Stimulated activated naive CD4-positive, alpha-beta T cell treated with Interleukin-2 at 50 U/mL for 16 hours (primary cell): ENCODE measurements at places on chromosomes 16 and 17.

DNA sequence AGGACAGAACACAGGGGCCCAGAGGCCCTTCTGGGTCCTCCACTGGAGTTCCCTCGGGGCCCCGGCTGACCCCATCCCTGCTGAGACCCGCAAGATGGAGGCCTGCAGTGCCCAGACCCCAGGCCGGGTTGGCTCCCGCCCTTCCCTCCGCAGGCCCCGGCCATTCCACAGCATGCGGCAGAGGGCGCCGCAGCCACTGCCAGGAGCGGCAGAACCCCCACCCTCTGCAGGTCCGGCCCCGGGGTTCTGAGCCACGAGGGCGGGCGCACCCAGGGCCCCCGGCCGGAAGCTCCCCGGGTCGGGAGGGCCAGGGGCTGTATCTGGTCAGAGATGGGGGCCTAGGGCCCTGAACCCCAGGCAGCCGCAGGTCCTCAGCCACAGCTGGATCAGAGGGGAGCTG lies 2.4 kb upstream of the PERCC1 start:
- DNase-seq = peak; percentile 15

GRCh38 chr17:29855686-29856085 lies 74.3 kb downstream of the SSH2 start:
- DNase-seq = no peak

- DNase-seq = no peak
Observed at GRCh38 chr16:60204181-60204580, 1470.1 kb upstream of the GOT2 start.

DNA sequence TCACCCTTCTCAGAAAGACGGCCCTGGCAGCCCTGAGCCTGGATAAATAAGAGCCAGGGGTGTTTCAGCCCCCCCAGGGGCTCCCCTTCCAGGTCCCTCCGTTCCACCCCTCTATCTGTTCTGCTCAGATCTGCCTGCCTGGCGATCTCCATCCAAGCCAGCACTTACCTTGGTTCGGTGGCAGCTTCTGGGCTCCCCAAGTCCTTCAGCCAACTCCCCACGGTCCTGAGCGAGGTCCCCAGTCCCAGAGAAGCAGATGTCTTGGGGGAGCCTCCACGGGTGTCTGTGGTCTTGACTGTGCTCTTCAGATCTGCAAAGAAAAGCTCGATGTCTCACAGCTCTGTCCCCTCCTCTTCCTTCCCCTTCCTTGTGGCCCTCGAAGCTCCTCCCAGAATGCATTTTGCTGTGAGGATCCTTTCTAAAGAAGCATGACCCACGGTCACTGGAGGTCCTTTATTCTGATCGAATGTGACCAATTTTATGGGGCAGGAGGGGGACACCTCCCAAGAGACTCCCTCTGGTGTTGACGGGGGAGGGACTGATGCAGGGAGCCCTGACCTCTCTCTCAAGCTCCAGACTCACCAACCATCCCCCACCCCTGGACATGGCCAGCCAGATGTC lies at the start of gene PIK3R6:
TSS of gene PIK3R6 (minus strand) at position 314 of the 621 bp plus-strand sequence. CDS start 17,880 bp downstream, outside the sequence.
- no peak for DNase-seq

GRCh38 chr16:89934611-89935553 lies 11.7 kb downstream of the TUBB3 start:
- no peak for DNase-seq

DNA sequence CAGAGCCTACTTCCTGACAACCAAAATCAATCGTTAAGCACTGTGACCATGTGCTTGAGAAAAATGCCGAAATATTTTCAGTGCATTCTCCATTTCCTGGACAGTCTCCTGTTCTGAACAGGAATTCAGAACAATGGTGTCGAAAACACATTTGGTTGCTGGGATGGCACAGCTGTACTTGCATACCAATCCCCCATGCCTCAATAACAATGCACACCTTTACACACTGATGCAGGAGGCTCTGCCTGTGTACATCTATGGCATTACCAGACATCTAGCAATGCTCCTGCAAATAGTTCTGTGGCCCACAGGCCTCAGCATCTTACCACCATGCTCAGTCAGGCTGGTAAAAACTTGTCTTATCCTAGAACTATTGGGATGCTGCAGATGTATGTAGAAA lies 6.2 kb downstream of the CHTF8 start:
- no peak for DNase-seq

- no peak for DNase-seq
Observed at GRCh38 chr16:27671410-27671809, 121.5 kb downstream of the KATNIP start.

DNA sequence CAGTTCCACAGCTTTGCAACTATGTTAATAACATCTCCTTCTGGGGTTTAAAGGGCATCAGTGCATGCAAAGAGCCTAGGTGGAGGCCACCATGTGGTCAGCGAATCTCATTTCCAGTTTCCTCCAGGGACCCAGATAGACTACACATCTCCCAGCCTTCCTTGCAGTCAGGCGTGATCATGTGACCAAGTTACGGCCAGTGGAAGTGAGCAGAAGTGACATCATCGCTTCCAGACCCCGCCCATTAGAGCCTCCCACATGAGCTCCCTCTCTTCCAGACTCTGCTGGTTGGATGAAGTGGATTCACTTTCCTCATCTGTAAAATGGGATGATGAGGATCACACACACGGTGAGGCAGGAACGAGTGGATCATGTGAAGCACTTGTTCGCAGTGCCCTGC lies 27.4 kb upstream of the KDM8 start:
- no peak for DNase-seq
